ENCODE measurements at places on chromosomes 3 and 15.

- DNase-seq, result no peak
Measured at GRCh38 chr3:184373422-184373821, 4.6 kb downstream of the THPO start.

DNA sequence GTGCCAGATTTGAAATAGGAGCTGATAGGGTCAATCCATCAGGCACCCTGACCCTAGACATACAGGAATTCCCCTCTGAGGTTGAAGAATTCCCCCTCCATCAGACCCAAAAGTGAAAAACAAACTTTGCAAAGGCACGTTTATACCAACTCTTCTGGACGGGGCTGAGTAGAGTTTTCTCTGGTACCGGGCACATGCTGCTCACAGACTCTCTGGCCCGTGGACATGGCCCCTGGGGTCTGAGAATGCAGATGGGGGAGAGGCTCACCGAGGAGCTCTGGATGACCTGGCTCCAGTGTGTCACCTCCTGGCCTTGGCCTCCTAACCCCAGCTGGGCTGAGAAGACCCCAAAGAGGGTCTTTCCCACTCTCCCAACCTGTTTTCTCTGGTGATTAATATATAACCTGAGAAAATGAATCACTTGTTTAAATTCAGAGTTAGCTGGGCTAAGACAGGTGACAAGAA is 11.2 kb upstream of the LIPC start:
- DNase-seq, result no peak

GRCh38 chr3:181694805-181695660 is 16.7 kb upstream of the SOX2 start:
- DNase-seq, result no peak

DNA sequence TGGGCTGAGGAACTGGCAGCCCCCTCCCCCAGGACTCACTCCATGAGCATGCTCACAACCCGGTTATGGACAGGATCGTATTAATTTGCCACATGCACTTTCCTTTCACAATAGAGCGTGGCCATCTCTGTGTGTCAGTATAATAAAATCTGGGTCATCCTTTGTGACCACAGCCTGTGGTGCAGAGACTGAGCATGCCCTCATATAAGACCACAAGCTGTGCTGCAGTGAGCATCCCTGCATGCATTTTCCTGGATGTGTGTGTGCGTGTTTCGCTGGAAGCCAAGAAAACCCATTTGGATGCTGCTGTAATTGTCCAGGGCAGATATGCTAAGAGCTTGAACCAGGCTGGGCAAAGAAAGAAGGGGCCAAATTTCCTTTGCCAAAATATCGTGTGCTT is 39.7 kb downstream of the CYP11A1 start:
- DNase-seq, result no peak

DNA sequence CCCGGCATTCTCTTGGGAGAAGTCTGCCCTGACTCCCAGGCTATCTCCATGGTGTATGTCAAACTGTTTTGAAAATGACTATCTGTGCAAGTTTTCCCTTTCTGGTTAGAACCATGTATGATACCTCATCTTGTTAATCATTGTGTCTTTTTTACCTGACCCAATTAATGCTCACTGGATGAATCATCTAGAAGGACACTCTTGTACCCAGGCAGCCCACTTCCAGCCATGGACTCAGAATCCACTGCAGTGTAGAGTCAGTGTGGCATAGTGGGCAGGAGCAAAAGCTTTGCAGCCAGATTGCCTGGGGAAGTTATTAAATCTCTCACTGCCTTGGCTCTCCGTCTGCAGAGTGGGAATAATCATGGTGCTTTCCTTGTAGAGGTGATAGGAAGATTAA is 1.2 kb downstream of the FAM3D start:
- no peak for DNase-seq

- DNase-seq, result no peak
Measured at GRCh38 chr3:22450786-22451400, 699.9 kb upstream of the ZNF385D start.

DNA sequence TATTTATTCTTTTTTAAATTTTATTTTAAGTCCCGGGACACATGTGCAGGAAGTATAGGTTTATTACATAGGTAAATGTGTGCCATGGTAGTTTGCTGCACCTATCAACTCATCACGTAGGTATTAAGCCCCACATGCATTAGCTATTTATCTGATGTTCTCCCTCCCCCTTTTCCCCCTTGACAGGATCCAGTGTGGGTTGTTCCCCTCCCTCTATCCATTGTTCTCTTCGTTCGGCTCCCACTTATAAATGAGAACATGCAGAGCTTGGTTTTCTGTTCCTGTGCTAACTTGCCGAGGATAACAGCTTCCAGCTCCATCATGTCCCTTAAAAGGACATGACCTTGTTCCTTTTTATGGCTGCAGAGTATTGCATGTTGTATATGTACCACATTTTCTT is 220.3 kb downstream of the OCA2 start:
- DNase-seq, result no peak

- DNase-seq, result peak; percentile 69
Measured at GRCh38 chr3:151305060-151305774, 11.4 kb downstream of the GPR87 start.

- no peak for DNase-seq
Measured at GRCh38 chr15:90287101-90287500, 21.6 kb downstream of the NGRN start.

DNA sequence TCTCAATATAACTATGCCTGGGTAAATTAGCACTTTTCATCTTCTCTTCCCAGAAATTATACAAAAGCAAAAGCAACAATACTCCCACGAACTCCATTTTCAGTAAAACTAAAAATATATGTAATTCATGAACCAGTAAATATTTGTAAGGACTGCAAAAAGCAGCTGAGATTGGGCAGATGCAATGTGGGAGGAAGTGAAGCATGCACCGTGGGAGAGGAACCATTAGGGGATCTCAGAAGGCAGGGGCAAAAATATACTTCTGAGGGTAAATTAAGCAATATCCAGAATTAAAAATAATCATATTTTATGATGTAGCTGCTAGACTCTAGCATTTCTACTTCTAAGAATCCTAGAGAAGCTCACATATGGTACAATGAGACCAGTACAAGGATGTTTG is 20.2 kb downstream of the CFAP91 start:
- DNase-seq, result no peak

DNA sequence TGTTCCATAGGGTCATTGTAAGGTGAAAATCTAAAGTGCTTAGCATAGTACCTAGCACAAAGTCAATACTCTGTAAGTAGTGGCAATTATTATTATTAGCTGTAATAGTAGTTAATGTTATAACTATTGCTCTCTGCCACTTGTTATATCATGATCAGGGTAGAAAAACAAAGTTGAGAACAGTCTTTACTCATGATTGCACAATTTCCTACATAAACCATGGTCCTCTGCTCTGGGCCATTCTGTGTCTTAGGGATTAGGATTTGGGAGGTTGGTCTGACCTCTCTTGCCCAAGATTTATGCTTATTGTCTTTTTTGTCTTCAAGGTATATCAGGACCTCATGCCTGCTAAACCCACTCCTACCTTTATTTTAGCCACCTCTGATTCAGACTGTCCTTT is 4.3 kb upstream of the LRRC58 start:
- no peak for DNase-seq

DNA sequence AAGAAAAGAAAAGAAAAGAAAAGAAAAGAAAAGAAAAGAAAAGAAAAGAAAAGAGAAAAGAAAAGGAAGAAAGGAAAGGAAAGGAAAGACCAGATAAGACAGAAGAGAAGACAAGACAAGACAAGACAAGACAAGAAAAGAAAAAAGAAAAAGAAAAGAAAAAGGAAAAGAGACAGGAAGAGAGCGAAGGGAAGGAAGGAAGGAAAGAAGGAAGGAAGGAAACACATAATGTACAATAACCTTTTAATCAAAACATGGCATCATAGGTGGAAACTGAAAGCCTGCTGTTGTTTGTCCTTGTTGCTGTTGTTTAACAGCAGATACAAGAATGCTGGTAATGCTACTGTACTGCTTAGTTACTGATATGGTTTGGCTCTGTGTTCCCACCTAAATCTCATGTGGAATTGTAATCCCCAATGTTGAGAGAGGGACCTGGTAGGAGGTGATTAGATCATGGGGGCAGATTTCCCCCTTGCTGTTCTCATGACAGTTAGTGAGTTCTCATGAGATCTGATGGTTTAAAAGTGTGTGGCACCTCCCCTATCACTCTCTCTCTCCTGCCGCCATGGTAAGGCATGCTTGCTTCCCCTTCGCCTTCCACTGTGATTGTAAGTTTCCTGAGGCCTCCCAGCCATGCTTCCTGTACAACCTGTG is 67.3 kb downstream of the MCF2L2 start:
- no peak for DNase-seq

DNA sequence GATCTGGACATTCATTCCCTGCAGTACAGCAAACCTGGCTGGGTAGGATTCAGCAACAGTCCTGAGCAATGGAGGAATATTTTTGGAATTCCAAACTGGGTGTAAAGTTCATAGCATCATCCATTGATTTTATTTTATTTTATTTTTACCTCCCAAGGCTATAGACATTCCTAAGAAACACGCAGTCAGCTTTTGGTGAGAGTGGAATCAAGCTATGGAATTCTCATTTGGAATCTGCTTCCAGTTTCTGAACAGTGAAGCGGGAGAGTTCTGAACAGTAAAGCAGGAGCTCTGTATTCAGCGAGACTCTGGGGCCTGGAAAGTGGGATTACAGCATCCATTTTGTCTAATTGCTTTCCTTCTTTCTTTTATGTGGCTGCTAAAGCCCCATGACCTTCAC is 1.4 kb upstream of the PDZRN3 start:
- DNase-seq, result no peak

DNA sequence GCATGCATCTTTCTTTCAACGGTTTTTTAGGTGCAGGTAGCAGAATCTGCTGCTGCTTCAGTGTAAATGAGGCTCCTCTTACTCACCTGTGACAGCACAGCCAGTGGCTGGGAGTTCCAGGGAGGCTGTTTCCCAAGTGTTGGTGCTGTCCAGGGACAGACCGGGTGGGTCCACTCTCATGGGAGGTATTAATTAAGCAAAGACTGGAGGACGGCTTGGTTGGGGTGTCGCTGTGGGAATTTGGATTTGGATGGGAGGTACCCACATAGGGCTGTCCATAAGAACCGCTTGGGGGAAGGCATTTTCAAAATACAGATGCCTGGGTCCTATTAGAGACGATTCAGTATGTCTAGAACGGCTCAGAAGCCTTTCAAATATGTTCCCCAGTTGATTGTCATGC is 42.9 kb downstream of the SV2B start:
- DNase-seq, result no peak

DNA sequence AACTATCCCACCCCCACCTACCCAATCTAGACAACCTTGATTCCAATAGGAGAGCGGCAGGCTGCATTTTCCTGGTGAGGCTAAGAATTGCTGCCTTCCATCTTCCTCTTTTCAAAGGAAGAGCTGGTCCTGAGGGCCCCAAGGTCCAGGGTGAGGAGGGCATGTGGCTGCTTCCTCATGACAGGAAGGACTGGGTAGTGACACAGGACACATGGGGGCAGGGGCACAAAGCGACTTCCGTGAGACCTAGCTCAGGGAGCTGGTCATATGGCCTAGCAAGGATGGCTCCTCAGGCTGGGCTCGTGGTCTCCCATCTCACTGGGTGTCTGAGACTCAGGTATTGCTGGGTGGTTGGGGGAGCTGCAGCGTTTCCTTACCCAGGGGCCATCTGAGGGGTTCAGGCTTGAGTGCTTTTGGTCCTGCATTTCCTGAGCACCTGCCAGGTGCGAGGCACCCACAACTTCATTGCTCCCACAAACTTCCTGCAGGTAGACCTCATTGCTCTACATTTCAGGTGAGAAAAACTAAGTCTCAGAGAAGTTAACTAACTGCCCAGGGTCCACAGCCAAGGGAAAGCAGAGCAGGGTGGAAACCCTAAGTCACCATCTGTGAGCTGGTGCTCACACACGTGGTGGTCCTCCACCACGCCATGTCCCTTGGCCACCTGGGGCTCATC is 160.0 kb upstream of the TLE3 start:
- no peak for DNase-seq

GRCh38 chr15:66700802-66701421 is 1.1 kb upstream of the SMAD6 start:
- peak; percentile 91 for DNase-seq

DNA sequence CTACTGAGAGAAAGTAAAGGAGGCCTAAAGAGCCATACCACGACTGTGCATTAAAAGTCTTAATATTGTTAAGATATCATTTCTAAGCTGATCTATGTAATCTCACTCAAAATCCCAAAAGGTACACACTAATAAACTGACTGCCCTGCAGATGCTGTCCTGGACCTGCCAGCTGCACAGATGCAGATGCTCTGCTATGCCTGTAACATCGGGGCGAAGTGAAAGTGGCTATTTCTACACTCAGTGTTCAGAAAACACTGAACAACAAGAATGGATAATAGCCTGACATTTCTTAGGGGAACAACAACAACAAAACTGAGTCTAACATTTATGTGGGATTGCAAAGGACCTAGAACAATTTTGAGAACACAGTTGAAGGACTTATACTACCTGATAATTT is 31.9 kb downstream of the RAD18 start:
- no peak for DNase-seq

- no peak for DNase-seq
Measured at GRCh38 chr3:16031434-16031833, 143.0 kb upstream of the GALNT15 start.

DNA sequence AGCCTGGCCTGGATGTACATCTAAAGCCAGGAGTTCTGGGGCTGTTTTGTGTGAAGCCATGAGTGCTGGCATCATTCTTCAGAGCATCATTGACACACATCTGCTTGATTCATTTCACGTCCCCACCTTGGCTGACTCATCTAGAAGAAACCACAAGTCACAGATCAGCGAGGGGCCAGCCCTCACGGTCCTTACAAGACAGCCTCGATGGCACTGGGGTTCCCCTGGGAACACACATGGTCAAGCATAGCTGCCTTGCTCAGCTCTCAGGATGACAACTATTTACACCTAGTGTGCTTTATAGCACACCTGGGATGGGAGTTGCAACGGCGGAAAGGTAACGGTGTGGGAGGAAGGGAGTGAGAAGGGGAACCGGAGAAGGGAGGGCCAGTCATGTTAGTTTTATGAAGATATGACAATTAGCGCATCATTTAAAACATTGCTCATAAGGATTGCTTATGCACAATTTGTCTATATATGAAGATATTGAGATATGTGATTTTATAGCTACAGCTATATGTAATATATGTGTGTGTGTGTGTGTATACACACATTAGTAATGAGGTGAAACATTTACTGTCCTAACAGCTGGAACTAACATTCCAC is 227.1 kb downstream of the RPLP1 start:
- peak; percentile 82 for DNase-seq

GRCh38 chr3:107976202-107976800 is 114.5 kb downstream of the CD47 start:
- no peak for DNase-seq

- no peak for DNase-seq
Measured at GRCh38 chr3:155957412-155957880, 87.0 kb downstream of the GMPS start.

GRCh38 chr3:4387210-4388204 is 79.6 kb downstream of the SUMF1 start:
- DNase-seq, result peak; percentile 70

DNA sequence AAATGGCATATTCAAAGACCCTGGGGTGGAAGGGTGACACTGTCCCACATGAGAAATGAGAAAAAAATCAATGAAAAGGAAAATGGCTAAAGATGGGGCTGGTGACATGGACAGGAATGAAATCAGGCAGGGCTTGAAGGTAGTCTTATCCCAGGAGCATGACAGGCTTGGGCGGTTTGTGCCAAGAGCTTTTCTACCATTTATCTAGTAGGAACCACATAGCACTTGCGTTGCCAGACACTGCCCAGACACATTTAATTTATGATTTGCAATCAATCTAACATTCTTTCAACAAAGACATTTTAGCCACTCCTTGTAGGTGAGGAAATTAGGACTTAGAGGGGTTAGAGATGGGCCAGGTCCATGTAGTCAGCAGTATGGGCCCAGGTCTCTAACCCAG is 106.6 kb upstream of the NR2F2 start:
- no peak for DNase-seq

Data from activated CD4-positive, alpha-beta T cell treated with anti-CD3 and anti-CD28 coated beads, Interleukin-10, Interleukin-2, amounts not matched to agents 100 ng/mL and 50 ng/mL, durations not matched to agents 16 hours and 8 hours (primary cell).